ENCODE measurements at places on chromosomes 16 and 17.

GRCh38 chr17:40070709-40071312 is 8.0 kb downstream of the THRA start:
- no peak for DNase-seq

DNA sequence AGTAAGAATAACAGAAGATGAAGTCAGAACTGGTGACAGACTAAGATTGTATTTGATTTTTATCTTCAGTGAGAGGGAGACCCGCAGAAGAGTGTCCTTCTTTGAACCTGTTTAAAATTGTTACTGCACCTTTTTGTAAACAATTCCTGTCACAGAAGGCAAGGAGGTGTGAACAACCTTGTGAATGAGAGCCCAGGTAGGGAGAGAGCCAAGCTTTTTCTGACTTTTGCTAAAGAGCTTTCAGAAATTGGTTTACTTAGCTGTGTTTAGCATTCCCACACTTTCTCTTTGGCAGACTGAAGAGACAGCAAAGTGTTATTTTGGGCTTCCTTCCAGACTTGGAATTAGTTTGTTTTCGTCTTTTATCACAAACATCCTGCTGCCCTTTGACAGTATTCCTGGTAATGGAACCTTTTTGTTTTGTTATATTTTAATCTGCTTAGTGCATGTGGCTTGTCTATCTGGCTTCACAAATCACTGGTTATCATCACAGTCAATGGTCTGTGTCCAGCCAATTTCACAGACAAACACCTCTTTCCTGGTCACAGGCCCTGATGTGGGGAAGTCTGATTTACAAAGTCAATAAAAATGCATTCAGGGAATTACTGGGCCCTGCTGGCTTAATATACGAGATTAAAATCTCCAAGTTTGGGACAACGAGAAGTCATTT is 85.7 kb upstream of the HS3ST2 start:
- no peak for DNase-seq

GRCh38 chr17:82929676-82930042 is 89.8 kb upstream of the ZNF750 start:
- DNase-seq, result no peak

DNA sequence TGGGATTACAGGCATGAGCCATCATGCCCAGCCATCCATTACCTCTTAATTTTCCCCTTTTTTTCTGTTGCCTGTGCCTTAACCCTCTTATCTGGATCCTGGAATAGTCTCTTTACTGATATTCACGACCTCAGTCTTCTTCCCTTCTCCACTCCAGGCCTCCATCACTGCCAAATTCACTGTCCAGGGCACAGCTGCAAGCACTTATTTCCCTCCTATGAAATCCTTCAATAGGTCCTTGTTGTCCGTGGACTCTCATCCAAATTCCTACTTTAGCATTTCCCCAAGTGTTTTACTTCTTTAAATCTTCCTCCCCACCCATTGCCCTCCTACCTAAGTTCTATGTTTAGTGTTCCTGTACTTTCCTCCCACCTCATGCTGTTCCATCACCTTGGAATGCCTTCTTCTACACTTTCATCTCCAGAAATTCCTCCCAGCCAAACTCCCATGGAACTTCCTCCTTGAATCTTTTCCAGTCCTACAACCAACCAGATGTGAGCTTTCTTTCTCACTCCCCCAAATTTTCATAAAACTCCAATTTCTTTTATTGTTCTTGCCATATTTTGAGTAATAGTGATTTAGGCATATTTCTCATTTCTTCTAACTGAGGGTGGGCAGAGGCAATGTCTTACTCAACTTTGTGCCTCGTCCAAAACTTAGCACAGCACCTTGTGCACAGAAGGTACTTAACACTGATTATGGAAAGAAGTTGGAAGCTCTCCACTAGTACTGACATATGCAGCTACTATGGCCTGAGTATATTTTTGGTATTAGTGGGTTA is 35.3 kb downstream of the FAM20A start:
- DNase-seq, result no peak

GRCh38 chr16:84308120-84308519 is 13.4 kb downstream of the WFDC1 start:
- DNase-seq, result no peak

GRCh38 chr16:7675628-7676027 is 343.0 kb downstream of the RBFOX1 start:
- DNase-seq, result no peak

GRCh38 chr16:75494184-75494583 is 1.1 kb downstream of the CHST6 start:
- no peak for DNase-seq

Data from GM18507 (cell line).